T-helper 17 cell (primary cell): ENCODE measurements at places on chromosomes 5 and 9.

GRCh38 chr5:134506054-134507039, 19.1 kb upstream of the JADE2 start:
- DNase-seq, result no peak

DNA sequence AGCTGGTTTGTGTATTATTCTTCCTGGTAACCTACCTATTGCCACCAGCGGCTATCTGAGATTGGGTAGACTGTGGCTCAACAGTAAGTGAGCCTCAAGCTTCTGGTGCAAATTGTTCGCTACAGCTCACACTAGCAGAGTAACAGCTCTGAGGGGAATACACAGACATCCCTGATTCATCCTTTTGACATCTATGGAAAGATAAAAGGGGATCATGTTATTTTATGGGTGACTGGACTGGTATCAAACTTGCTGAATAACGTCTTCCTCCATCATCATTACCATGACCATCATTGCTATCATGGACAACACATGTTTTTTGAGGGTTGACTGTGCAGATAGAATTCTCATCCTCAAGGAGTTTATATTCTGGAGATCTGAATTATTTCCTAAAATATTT, 129.6 kb downstream of the PIK3R1 start:
- no peak for DNase-seq

GRCh38 chr9:36665921-36666431, 93.3 kb downstream of the MELK start:
- DNase-seq, result no peak

- DNase-seq, result no peak
Observed at GRCh38 chr5:156036640-156037039, 290.3 kb upstream of the SGCD start.

DNA sequence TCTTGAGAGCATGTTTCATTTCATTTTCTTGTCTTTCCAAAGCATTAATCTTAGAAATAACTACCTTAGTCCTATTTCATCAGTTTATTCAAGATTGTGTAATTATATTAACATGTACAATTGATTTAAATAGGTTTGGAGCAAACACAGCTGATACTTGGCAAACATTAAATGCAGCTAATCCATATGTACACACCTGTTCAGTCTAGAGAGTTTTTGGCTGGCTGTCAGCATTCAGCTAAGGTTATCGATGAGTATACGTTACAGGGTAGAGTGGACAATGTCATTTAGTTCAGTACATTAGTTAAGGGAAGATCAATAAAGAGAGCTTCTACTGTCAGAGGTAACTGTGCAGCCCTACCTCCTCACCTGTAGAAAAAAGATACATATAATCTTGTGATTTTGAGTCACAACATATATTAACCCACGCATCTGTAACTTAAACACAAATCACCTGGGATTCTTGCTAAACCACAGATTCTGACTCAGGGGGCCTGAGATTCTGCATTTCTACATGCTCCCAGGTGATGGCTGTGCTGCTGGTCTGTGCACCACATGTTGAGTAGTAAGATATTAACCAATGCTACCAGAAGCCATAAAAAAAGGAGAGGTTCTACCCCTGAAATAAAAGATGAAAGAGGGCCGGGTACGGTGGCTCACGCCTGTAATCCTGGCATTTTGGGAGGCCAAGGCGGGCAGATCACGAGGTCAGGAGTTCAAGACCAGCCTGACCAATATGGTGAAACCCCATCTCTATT, 34.1 kb upstream of the PCA3 start:
- no peak for DNase-seq

DNA sequence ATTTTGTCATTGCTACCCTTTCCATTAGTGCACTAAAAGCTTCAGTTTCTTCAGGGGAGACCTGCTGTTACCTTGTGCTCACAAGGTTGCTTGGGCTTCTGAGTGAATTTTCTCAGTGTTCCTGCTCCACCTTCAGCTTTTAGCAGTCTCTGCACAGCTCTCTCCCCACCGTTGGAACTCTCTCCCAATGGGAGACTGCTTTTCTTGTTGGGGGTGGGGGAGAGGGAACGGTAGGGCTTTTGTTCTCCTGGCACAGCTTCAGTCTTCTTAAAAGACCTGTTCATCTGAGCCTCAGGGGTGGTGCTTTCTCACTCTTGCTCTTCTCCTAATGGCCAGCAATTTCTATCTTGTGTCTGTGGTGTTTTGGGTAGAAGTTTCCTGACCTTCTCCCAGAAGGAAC, 915.7 kb downstream of the EFNA5 start:
- no peak for DNase-seq

DNA sequence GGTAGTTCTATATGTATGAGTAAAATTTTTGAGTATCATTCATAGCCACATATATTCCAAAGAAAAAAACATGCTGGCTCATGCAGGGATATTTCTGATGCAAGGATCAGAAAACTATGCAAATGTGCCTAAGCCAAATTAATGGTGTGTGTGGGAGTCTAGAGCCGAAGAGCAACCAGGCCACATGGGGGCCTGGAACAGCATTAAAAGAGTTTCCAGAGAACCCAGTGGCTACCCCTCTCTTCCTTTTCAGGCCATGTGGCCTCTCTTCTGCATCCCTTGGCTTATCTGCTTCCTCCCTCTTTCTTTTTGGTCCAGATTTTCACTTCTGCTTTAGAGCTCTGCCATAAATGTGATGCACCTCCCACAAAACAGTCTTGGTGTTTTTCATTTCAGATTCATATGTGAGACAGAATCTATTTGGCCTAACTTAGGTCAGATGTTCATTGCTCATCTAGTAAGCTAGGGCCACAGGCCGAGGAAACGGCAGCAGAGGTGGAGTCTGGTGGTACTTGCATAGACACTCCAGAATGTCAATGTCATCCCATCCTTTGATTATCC, 300.0 kb downstream of the SH3GL2 start:
- DNase-seq, result no peak

- no peak for DNase-seq
Observed at GRCh38 chr9:131618785-131619184, 73.5 kb downstream of the PRRT1B start.

DNA sequence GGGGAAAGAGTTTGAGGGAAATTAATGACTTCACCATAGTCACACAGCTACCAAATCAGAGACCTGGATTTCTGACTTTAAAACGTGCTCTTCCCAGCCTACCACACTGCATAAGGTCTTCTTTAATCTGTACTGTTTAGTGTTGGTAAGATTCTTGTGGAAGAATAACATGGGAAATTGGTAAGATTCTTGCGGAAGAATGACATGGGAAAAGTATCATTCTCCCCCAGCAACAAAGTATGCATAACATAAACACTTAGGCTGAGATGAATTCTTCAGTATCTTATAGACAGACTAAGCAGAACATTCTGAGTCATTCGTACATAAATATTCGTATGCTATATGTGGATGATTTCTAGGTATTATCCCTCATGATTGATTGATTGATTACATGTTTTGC, 170.4 kb downstream of the FOCAD start:
- DNase-seq, result no peak

DNA sequence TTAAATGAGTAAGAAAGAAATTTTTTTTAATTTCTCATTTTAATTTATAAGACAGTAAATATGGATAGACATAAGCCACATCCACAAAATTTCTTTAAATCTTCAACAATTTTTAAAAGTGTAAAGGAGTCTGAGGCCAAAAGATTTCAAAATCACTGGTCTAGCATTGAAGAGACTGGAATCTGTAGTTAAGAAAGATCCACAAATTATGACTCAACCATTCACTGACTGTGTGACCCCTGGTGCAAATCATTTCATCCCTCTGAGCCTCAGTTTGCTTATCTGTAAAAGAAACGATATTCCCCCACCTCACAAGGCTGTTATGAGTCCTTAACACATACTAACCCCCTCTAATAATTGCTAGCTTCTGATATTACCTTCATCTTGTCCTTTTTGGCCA, 98.5 kb downstream of the EBF1 start:
- DNase-seq, result no peak

- no peak for DNase-seq
Observed at GRCh38 chr5:118620233-118620632, 368.1 kb downstream of the DTWD2 start.

- DNase-seq, result no peak
Observed at GRCh38 chr5:91235271-91235694, 147.8 kb downstream of the ARRDC3 start.

DNA sequence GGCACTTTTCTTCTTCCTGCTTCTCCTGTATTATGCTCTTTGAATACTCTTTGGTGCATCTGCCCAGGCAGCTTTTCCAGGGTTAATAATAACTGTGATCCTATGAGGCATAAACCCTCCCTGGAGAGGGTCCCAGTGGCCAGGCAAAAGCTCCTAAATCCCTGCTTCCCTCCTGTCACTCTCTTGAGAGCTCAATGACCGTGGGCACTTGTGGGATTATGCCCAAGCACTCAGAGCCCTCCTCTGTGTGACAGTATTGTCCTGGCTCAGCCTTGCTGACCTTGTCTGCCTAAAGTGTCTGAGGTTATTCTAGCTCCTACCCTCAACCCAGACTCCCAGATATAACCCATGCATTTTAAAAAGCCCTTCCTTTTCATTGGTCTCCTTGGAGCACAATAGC, 51.9 kb downstream of the GALNT10 start:
- DNase-seq, result no peak

- no peak for DNase-seq
Observed at GRCh38 chr5:57836331-57836730, 353.7 kb upstream of the ACTBL2 start.

GRCh38 chr9:127336506-127337352, 60.2 kb upstream of the SLC2A8 start:
- no peak for DNase-seq

DNA sequence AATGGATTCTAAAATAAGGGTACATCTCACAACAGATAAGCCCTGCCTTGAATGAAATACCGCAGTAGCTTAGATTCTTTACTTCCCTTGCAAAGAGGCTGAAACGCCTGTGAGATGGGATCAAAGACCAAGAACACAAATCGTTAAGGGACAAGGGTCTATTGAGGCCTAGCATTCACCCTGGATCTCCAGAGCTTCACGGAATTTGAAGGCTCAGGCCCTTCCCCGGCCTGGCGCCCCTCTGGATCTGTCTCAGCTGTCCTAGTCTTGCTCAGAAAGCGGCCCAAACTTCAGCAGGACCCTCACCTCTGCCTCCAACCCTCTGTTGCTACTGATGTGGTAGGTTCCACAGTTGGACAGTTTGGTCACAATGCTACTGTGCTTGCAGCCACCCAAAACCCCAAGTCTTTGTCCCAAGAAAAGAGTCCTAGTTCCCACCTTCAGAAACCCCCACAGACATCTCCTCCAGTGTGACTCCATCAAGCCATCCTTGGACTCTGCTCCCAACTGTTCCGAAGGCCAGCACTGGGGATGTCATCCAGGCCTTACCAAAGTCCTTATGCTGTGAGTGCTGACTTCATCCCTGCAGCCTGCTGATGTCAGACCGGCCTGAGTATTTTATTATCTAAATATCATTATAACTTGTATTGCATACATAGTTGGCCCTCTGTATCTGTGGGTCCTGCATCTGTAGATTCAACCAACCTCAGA, 9.4 kb downstream of the CORO2A start:
- no peak for DNase-seq

GRCh38 chr5:42022383-42022972, 97.4 kb downstream of the FBXO4 start:
- no peak for DNase-seq

- DNase-seq, result no peak
Observed at GRCh38 chr9:18739127-18739526, 265.2 kb downstream of the ADAMTSL1 start.

DNA sequence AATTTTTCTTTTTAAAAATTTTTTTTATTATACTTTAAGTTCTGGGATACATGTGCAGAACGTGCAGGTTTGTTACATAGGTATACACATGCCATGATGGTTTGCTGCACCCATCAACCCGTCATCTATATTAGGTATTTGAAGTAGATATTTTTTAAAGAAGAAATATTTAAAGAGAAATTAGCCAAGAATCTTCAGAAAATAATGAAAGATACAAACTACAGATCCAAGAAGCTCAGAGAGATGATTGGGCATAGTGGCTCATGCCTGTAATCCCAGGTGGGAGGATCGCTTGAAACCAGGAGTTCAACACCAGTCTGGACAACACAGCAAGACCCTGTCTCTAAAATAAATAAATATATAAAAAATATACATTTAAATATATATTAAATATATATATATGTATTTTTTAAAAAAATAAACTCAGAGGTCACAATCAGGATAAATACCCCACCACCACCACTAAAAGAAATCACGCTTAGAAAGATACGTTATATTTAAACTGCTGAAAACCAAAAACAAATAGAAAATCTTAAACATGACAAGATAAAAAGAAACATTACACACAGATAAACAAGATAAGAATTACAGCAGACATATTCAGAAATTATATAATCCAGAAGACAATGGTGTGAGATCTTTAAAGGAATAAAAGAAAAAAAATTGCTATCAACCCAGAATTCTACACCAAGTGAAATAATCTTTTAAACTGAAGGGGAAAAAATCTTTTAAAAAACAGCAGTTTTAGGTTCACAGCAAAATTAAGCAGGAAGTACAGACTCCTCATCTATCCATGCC, 57.5 kb downstream of the CSF2 start:
- DNase-seq, result no peak

GRCh38 chr9:73038089-73038509, 85.2 kb upstream of the ALDH1A1 start:
- no peak for DNase-seq

DNA sequence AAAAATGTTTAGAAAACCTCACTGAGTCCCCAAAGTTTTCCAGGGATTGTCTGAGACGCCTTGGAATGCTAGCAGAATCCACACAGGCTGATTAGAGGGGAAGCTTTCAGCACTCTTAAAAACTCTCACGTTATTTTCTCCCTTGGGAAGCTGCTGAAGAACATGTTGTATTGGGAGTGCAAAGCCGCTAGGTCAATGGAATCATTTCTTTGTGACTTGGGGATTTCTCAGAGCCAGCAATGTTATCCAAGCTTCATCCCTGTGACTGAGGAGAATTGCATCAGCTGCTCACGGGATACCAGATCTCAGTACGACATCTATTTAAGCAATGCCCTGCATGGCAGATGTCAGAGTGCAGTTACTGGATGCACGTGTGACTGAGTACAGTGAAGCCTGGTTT, 426.4 kb upstream of the MPDZ start:
- DNase-seq, result no peak

DNA sequence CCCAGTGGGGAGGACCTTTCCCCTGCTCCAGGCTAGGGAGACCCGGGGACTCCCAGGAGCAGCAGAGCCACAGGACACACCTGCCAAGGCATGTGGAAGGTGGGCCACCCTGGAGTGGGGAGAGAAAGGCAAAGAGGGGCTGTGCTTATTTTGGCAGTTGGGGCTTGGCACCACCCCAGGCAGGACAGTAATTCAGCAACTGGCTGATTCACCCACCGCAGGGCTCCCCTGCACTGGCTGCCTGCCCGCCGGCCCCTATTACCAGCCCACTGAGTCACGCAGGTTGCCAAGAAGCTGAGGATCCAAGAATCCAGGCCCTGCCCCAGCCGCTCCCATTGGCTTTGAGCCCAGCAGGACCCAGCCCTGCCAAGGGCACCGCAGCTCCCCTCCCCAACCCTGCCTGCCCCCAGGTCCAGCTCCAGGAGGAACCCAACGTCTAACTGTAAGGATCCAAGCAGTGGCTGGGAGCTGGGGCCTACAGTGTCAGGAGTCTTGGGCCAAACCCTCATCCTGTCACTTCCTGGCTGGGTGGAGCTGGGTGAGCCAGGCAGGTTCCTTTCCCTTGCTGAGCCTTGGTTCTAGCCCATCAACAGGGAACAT, 14.2 kb upstream of the RALGDS start:
- DNase-seq, result no peak
